ENCODE measurements at places on chromosomes 16 and 17. TPM values are rescaled to one million over a fixed set of nuclear protein-coding genes. Genes with fewer than 3 reads are reported as not detected.

SLC38A8 gene
- not detected for total RNA-seq

CA4 gene
- total RNA-seq = not detected

CCL17 gene
- total RNA-seq = not detected

SPNS3 gene
- total RNA-seq = not detected

AOC3 gene
- 0.30 TPM for total RNA-seq

ARMC7 gene
- total RNA-seq = 1.8 TPM

TTLL6 gene
- total RNA-seq = 0.18 TPM

PPY gene
- total RNA-seq = not detected

HSPB9 gene
- 0.14 TPM for total RNA-seq

SULT1A1 gene
- total RNA-seq = 1.2 TPM

TMEM100 gene
- 0.23 TPM for total RNA-seq

SLC13A2 gene
- total RNA-seq = not detected

SULT1A4 gene
- not detected for total RNA-seq

HBA2 gene
- not detected for total RNA-seq

ZFP1 gene
- 36.2 TPM for total RNA-seq

OR3A3 gene
- not detected for total RNA-seq

MAPK7 gene
- total RNA-seq = 33.9 TPM

GFAP gene
- 1.5 TPM for total RNA-seq

NFATC3 gene
- 12.4 TPM for total RNA-seq

ST6GALNAC2 gene
- 0.55 TPM for total RNA-seq

C17orf113 gene
- total RNA-seq = under 0.01 TPM

CD68 gene
- total RNA-seq = 5.6 TPM

NAGS gene
- total RNA-seq = 1.5 TPM

CFAP97D1 gene
- not detected for total RNA-seq

CD7 gene
- total RNA-seq = not detected

MRPL27 gene
- 56.7 TPM for total RNA-seq

ARL16 gene
- total RNA-seq = 17.8 TPM

ZNHIT3 gene
- total RNA-seq = 12.9 TPM

REXO5 gene
- total RNA-seq = 5.6 TPM

TNK1 gene
- 1.2 TPM for total RNA-seq

COL1A1 gene
- 2,683 TPM for total RNA-seq

MMP25 gene
- not detected for total RNA-seq

TPPP3 gene
- 0.46 TPM for total RNA-seq

SLC5A2 gene
- total RNA-seq = not detected

CIITA gene
- total RNA-seq = not detected

RNU2-1 gene
- total RNA-seq = not detected

FBXW10 gene
- total RNA-seq = under 0.01 TPM

SSH2 gene
- total RNA-seq = 15.9 TPM

CCDC102A gene
- 15.7 TPM for total RNA-seq

KRT14 gene
- total RNA-seq = 0.46 TPM

ARHGDIG gene
- total RNA-seq = 0.28 TPM

RGS9 gene
- total RNA-seq = 0.89 TPM

Data from smooth muscle cell of the umbilical artery (primary cell).